ENCODE measurements at places on chromosomes 12 and 14. TPM values are rescaled to one million over a fixed set of nuclear protein-coding genes. Genes with fewer than 3 reads are reported as not detected.

Gene FAM186B
- total RNA-seq: 1.2 TPM

Gene PIK3C2G
- total RNA-seq: 0.19 TPM

Gene RHOJ
- 3.7 TPM for total RNA-seq

Gene SDR9C7
- total RNA-seq: not detected

Gene DPPA3
- total RNA-seq: not detected

Gene NAV3
- total RNA-seq: 8.7 TPM

Gene ACSS3
- total RNA-seq: 12.5 TPM

Gene ANKRD33
- total RNA-seq: not detected

Gene ZFHX2
- 0.26 TPM for total RNA-seq

Gene RNASE11
- not detected for total RNA-seq

Gene SERPINA12
- not detected for total RNA-seq

Gene PPP1R1A
- not detected for total RNA-seq

Gene ACSM4
- not detected for total RNA-seq

Gene LPAR5
- 0.40 TPM for total RNA-seq

Gene HELB
- total RNA-seq: 6.2 TPM

Gene CCDC88C
- total RNA-seq: 1.0 TPM

Gene DEPDC4
- total RNA-seq: 0.66 TPM

Gene VDR
- 10.1 TPM for total RNA-seq

Gene EPYC
- total RNA-seq: not detected

All from A375 (cell line).